SK-MEL-5 (cell line): ENCODE measurements at places on chromosomes 1 and 21.

DNA sequence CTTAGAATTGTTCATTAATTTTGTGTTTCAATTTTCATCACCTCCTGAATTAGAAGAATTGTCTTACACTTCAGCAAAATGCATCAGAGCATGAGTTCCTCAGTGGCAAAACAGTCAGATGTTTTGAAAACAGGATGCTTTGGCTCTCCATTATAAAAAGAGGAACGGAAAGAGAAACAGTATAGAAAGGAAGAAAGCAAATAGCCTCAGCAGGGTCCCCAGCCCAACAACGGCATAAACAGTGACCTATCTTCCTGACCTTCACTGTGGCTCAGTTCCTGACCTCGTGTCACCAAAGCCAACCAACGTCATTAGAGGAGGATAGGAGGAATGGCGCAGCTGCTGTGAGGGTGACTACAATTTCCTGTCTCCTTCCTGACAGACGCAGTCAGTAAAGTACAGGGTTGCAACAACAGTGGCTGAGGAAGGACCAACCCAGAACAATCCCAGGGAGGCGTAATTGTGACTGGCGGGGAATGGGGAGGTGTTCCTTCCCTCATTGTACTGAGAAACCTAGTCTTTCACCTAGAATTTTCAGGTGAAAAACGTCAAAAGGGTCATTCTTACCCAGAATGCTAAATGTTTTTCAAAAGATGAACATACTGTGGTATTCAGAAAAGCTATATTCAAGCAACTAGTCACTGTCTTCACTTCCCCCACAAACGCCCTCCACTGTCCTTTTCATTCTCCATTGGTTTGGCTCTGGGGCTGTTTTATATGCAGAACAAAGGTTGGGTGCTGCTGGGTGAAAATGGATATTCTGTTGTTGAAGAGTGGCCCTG is 197.9 kb upstream of the SGIP1 start:
- no peak for DNase-seq

DNA sequence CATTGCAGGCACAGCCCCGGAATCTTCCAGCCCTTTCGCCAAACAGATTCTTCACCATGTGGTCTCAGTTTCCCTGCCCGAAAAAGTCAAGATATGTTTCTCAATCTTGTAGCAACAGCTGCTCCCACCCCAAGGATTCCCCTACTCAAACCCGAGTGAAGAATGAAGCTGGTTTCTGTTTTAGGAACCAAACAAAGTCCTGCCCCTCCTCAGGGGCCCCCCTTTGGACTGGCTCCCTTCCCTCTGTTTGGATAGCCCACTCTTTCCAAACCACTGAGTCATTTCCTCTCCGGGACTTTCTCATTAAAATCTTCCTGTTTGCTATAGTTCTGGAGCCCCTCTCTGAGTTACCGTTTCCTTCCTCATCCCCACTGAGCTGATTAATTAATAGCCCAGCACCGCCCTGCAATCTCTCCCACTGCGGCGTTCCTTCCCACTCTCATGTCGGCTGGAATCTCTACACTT is 100.9 kb downstream of the TSEN15 start:
- DNase-seq = no peak

DNA sequence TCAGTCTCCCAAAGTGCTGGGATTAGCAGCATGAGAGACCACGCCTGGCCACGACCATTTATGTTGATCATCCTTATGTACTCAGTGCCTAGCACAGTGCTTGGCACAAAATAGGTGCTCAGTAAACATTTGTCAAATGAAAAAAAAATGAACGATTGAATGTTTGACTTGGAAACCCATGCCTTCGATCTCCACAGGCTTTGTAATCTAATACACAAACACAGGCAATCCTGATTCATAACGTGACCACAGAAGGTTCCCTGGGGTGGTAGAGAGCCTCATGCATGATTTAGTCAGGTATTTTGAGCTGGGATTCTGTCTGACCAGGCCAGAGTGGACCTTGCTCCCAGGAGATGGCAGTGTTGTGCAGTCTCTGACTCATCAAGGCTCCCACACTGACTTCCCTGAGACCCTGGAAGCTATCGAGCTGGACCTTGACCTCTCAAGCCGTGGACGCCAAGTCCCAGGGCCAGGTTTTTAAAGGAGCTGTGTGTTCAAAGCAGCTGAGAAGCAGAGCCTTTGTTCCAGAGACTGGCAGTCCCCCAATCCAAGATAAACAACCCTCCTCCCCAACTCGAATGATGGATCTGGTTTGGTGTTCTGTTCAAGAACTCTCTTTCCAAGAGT is 81.1 kb downstream of the PGM1 start:
- peak; percentile 86 for DNase-seq

GRCh38 chr1:152786077-152786476 is at the start of gene LCE1E:
TSS of gene LCE1E (plus strand) at chr1:152786257. CDS start at chr1:152787300, 1,043 bp downstream.
- DNase-seq = no peak

GRCh38 chr21:28788030-28788429 is 204.6 kb downstream of the LTN1 start:
- no peak for DNase-seq

- DNase-seq = no peak
Observed at GRCh38 chr1:10398278-10398733, 558 bp upstream of the PGD start.

DNA sequence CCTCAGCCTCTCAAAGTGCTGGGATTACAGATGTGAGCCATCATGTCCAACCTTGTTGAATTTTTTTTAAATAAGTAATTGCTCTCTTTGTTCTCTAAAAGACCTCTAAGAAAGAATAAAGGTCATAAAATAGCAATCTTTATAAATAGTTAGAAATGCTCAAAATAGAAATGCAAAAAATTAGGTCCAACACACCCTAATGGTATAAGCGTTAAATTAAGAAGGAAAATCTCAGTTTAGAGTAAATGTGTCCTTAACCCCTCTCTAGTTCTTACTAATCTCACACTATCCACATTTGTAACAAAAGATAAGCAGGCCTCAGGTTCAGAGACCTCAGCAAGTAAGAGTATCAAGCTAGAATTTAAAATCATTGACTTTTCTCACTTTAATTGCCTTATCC is 38.3 kb upstream of the GLIS1 start:
- no peak for DNase-seq

- DNase-seq = no peak
Observed at GRCh38 chr1:171372418-171373084, 58.6 kb downstream of the FMO4 start.

GRCh38 chr1:183093786-183094298 is 70.6 kb downstream of the LAMC1 start:
- peak; percentile 64 for DNase-seq

DNA sequence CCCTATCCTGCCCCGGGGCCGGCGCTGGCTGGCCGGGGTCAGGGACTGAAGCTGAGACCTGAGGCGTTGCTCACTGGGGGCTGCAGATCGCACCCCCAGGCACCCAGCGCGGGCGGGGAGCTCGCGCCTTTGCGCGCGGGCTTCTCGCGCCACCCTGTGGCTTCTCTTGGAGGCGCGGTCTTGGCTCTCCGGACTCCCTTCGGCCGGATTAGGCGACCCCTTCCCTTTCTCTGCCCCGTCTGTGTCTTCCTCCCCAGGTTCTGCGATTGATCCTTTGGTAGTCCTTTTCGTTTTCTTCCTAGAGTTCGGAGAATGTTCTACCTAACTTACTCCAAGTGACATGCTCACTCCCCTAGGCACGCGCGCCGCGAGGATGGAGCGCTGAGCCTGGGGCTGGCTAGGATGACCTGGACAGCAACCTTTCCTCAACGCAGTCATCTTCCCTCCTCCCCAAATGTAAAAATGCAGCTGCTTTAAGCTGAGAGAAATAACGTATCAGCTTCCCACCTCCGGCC is 495 bp upstream of the NTRK1 start:
- peak; percentile 46 for DNase-seq

GRCh38 chr1:7520496-7520895 is 250.6 kb upstream of the VAMP3 start:
- no peak for DNase-seq

DNA sequence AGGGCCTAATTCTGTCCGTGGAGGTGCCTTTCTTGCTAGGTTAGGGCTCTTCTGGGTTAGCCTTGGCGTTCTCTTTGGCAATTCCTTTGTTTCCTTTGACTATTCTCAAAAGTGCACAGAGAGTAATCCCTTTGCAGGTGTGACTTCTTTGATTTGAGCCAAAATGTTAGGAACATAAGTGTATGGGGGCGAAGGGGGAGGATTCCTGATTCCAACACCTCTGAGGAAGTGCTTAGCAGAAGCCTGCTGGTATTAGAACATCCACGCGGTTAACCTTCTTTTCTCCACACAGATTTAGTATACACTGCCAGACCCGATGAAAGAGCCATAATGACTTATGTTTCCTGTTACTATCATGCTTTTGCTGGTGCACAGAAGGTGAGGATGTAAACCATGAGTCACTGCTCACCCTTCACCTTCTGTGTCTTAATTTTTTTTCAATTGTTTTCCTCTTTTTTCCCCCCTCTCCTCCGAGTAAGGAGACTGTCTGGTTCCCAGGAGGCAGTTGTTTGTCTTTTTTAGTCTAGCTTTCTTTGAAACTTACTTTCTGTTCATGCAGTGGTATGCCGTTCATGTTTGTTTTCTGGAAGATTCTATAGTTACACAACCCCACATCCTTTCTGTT is 48.0 kb downstream of the ACTN2 start:
- no peak for DNase-seq

GRCh38 chr21:41043014-41043413 is 124.9 kb upstream of the BACE2 start:
- DNase-seq = peak; percentile 72

- peak; percentile 55 for DNase-seq
Observed at GRCh38 chr21:41411449-41412089, 14.5 kb upstream of the MX1 start.

DNA sequence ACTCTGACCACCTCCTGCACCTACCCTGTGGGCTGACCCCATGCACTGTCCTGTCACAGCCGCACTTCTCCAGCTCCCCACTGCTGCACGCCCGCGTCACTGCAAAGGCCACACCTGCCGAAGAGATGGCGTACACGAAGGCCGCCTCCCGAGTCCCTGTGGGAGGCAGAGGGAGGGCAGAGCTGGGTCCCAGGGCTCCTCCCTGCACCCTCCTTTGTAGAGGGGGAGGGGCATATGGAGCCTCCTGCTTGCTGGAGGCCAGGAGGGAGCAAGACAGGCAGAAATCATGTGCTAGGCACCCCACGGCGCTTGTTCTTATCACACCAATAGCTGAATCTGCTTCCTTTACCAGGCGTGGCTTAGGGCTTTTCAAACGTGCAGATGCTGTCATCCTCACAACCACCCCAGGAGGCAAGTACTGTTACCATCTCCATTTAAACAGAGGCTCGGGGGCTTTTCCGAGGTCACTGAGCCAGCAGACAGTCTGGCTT is 21.4 kb downstream of the WNT4 start:
- DNase-seq = peak; percentile 38

DNA sequence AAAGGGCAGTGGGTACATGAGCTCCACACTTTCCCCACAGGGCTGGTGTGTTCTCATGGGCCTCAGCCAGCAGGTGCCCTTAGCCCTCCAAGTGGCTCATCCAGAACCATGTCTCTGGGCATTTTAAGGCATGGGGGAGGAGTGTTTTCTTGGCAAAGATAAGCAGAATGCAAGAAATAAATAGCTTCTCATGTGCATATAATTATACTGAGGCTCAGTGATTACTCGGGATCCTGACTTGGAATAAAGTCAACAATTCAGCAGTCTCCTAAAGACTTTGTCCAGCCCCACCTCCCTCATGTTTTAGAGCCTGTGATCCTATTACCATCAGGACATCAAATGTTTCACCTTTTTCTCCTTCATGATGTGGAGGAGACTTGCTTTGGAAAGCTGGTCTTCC is 92.7 kb upstream of the COG2 start:
- DNase-seq = no peak

DNA sequence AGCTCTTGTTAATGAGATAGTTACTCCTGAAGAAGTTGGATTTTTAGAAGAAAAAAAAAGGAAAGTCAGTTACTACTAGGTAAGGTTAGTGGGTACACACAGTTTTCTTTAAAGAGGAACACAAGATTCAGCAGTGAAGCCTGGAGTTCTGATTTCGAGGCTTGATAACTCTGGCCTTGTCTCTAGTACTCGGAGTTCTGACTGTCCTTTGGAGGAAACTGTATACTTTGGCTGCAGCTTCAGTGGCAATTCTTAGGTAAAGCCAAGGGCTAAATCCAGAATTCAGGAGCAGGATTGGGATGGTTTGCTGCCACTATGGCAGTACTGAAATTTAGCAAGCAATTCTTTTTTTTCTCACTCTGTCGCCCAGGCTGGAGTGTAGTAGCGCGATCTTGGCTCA is 9.2 kb downstream of the ACADM start:
- DNase-seq = no peak

DNA sequence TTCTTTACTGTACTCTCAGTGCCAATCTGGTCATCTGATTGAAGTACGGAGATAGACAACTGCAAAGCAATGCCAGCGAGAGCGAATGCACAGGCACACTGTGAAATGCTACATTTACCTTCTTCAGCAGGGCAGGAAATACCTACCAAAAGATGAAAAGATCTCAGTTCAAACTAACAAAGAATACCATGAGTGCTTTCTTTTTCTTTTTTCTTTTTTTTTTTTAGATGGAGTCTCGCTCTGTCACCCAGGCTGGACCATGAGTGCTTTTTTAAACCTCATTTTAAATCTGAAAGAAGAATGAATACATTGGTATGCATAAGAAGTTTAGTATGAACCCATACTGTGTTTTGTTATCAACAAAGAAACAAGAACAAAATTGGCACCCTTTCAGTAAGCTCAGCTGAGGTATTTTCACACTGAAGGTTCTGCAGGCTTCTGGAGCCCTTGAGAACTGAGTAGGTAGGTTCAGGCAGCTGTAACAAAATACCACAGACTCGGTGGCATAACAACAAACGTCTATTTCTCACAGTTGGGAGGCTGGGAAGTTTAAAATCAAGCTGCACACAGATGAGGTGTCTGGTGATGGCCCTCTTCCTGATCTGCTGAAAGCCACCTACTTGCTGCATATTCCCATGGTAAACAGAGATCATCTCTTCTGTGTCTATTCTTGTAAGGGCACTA is 1.7 kb upstream of the CHI3L2 start:
- no peak for DNase-seq

- DNase-seq = no peak
Observed at GRCh38 chr1:109814993-109815786, 51.5 kb upstream of the EPS8L3 start.

GRCh38 chr1:29786791-29787732 is 550.7 kb downstream of the PTPRU start:
- DNase-seq = no peak

- DNase-seq = no peak
Observed at GRCh38 chr1:37718901-37719571, 26.7 kb downstream of the CDCA8 start.

DNA sequence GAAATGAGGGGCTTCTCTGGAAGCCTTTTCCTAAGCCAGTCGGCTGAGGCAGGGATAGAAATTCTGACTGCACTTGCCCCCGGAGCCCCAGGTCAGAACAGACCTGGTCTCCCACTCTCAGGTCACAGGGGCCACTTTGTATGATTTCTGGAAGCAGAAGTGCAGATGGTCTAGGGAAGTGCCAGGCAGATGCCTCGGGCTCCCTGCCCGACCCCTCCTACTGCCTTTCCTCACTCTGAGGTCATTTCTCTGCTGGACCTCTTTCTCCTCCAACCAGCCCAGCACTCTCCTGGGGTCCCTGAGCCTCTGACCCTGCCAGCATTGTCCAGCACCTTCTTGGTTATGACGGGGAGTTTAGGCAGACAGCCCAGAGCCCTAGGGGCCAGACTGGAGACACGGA is 8.7 kb downstream of the RUNX3 start:
- DNase-seq = no peak

- DNase-seq = peak; percentile 6
Observed at GRCh38 chr1:117008656-117009055, 7.1 kb downstream of the CD101 start.

GRCh38 chr1:234368320-234369032 is 4.8 kb upstream of the COA6 start:
- DNase-seq = no peak

- DNase-seq = no peak
Observed at GRCh38 chr1:67838180-67838910, 5.1 kb upstream of the GNG12 start.

- DNase-seq = no peak
Observed at GRCh38 chr1:56115701-56116100, 463.7 kb downstream of the PLPP3 start.
